ENCODE measurements at places on chromosomes 5 and 9.

DNA sequence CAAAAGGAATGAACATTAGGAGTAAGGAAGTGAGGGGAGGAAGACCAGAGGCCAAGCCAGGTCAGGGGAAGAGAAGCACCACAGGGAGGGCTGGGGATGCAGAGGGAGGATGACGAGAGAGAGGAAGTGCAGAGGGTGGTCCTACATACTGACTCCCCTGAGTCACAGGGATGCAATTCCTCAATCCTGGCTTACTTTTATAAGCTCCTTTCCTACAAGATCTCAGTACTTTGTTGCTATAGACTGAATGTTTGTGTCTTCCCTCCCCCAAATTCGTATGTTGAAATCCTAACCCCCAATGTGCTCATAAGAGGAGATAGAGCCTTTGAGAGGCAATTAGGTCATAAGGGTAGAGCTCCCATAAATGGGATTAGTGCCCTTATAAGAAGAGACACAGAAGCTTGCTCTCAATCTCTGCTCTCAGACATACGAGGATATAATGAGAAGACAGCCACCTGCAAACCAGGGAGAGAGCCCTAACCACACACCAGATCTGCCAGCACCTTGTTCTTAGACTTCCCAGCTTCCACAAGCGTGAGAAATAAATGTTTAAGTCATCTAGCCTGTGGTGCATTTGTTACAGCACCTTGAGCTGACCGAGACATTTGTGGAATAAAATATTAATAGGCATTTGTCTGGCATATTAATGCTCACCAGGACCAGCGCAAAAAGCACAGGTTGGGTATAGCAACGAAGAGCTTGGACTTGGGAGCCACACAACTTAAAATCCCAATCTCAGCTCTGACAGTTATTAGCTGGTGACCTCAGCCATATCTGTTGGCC is 33.4 kb downstream of the GCNT4 start:
- DNase-seq, result no peak

DNA sequence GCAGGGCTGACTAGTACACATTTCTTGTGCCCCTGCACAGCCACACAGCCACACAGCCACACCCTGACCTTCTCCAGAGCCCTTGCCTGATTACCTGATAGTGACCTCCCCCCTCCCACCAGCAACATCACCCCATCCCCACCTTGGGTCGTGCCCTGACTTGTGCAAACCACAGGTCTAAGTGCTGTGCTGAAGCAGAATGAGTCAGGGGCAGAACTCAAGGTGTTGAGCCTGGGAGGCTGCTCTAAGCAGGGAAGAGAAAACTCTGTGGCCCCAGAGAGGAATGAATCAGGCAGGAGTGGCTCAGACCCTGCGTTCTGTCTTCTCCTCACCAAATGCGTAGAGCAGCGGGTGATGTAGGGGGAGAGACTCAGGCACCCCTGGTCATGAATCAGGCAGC is 24.3 kb upstream of the FAT2 start:
- no peak for DNase-seq

- no peak for DNase-seq
Measured at GRCh38 chr5:123949807-123950340, 437.9 kb downstream of the CSNK1G3 start.

DNA sequence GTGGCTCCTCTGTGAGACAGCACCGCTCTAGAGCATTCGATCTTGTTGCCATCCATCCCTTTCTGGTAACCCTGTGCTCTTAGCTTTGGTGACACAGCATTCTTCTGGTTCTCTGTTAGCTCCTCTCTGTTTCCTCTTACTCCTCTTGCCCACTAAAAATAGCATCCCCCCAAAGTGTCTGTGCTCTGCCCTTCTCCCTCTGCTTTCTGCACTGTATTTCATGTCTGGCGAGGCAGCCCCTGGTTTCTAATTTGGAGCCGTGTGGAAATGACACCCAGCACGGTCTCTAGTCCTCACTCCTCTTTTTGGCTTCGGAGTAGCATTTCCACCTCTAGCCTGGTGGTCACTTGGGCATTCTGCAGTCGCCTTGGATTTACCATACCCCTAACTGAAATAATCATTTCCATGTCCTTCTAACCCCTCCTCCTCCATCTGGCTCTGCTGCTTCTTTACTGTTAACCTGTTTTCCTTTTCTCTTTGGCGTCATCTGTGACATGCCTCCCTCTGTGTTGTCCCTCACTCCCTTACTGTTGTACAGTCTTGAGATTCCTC is 23.8 kb downstream of the NPR3 start:
- no peak for DNase-seq

GRCh38 chr5:79546782-79547428 is 33.0 kb upstream of the HOMER1 start:
- no peak for DNase-seq

DNA sequence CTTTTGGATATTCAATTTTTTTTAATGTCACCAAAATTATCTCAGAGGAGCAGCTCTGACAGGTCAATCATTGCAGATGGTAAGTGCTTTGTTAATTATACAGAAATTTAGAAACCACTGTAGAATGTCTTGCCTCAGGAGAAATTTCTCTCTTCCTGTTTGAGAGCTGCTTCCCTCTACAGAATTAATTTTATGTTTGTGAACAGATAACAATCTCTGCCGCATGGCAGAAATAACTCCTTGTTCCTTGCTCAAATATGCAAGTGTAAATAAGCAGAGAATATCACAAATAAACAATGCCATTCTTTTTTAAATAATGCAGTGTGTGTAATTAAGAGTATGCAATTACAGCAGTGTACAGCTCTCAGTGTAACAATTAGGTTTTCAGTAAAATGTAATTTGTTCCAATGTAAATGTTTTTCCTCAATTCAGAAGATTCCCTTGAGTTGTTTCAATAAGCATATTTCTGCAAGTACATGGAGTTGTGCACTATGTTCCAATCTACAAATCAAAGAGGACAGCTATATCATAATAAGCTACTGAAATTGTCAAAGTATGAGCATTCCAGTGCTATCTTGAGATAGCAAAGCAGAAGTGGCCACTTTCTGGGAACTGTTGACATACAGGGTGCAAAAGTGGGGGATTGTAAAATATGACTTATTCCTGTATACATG is 1012.8 kb downstream of the MAT2B start:
- no peak for DNase-seq

GRCh38 chr9:132288966-132289365 is 65.8 kb downstream of the SETX start:
- DNase-seq, result no peak

- DNase-seq, result no peak
Measured at GRCh38 chr9:91296354-91296753, 65.4 kb downstream of the AUH start.

DNA sequence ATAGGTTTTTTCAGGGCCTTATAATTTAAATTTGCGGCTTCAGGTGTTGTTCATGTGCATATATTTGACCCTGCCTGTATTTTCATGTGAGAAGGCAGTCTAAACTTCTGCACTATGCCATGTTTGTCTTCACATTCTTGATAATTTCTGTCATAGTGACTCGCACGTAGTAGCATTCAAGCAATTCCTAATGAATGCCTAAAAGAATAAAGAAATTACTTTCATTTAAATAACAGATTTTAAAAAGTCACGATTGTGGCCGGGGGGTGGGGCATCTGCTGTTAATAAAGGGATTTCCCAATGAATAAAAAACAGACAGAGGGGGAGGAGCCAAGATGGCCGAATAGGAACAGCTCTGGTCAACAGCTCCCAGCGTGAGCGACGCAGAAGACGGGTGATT is 318.0 kb downstream of the ADAMTS6 start:
- no peak for DNase-seq

DNA sequence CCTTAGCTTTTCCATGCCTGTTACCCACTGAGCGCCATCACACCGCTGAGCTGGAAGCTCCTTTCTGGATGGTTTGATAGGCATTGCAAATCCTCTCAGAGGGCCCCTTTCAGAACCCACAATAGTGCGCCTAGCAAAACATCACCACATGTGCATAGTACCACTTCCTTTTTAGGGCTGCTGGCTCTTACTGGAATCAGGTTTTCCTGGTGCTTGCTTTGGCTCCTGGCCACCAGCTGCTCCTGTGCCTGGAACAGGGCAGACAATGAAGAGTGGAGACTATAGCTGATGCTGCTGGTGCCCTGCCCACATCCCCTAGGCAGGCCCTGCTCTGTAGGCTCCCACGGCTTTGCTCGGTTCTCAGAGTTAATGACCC is 163.6 kb upstream of the SEMA6A start:
- no peak for DNase-seq

DNA sequence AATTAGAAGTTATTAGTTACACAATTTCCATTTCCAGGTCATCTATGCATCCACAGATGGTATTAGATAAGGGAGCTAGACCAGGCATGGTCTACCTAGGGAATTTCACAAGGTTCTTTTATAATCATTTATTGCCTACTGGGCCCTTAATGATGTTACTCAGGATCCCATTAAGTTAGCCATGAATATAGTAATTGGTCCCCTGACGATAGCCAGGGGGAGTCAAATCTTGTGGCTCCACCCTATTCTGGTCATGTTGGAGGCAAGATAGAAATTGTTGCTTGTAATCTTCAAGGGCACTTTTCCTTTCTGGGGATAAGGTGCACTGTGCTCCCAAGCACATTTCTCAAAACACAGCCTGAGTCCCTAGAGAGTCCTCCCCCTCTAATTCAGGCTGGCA is 14.1 kb upstream of the ELL2 start:
- no peak for DNase-seq

- DNase-seq, result peak; percentile 69
Measured at GRCh38 chr5:42718591-42718990, 38.0 kb upstream of the CCDC152 start.

GRCh38 chr5:145204743-145205142 is 630.4 kb downstream of the PRELID2 start:
- DNase-seq, result no peak

- DNase-seq, result peak; percentile 96
Measured at GRCh38 chr9:113350937-113351336, 1.6 kb downstream of the BSPRY start.

DNA sequence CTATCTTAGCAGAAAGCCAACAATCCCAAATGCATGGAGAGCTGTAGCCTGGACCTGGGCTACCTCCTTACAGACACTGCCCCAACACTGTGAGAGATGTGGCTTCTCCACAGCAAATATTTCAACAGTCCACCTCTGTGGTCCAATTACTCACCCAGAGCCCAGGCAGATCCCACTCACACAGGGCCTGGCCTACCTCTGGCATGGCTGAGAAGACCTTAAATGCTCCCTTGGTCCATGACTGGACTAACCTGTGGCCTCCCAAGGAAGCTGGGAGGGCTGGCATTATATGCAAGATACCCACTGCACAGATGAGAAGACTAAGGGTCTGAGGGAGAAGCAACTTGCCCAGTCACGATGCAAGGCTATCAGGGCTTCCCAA is 22.8 kb upstream of the SLC25A51 start:
- no peak for DNase-seq

DNA sequence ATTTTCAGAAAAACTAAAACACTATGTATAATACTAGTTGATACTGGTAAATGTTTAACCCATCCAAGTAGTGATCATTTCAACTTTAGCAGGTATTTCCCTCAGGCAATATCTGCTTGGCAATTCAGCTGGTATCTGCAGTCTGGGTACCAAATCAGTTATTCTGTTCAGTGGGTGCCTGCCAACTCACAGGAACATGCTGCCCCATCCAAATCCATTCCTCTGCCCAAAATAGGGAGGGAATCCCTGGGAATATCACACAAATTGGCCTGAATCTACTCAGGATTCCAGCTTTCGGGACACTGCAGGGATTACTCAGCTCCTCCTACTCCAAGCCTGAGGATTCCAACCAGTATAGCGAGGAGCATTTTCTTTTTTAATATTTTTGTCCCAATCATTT is 61.7 kb upstream of the PDE4D start:
- DNase-seq, result no peak

DNA sequence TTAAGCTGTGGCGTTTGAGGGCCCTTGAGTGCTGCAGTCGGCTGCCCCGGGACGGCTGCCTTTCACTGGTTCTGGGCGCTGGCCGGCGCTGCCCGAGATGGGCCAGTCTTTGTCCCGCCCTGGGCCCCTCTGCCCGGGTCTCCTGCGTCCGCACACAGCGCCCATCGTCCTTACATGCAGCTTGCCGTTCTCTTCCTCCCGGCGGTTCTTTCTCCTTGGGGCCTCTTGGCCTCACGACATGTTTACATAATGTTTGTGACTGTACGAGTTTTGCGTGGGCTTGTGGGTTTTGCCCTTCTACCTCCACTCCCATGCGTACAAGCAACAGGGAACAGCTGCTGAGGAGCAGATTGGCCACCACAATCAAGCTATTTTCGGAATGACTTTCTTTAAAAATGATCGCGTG is 618 bp downstream of the TNPO1 start:
- DNase-seq, result peak; percentile 25

DNA sequence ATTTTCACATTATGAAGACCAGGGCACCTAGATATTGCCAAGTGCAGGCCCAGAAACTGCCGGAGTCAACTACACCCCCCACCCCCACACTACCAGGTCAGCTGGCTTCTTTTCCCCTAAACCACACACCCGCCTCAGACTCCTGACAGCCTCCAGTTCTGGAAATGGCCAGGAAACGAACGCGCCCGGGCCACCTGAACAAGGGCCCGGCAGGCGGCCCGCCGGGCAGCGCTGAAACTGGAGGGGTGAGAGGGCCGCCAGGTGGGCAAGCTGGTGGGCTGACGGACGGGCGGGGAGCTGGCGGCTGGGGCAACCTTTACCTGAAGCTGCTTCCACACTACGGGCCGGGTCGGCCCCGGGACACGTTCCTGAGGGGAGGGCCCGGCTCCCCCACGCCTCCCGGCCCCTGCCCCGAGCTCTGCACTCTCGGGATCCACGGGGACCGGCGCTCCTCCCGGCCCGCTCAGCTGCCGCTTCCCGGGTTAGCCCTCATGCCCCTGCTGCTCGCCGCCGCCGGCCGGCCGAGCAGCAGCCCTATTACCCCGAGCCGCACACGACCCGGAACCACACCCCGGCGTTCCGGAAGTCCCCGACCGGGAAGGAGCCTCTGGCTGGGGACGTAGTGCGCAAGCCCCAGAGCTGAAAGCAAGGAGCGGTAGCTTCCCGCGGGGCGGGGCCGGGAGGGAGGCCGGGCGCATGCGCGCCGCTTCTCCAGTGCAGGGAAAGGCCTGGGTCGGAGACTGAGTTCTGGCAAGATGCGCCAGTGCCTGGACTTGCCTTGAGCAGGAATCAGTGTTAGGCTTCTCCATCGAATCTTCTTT is at the start of gene MAPKAP1:
Gene MAPKAP1, minus strand, starts transcription at position 558 of the 821 bp plus-strand sequence. CDS start 34,634 bp downstream, outside the sequence.
- DNase-seq, result peak; percentile 94

DNA sequence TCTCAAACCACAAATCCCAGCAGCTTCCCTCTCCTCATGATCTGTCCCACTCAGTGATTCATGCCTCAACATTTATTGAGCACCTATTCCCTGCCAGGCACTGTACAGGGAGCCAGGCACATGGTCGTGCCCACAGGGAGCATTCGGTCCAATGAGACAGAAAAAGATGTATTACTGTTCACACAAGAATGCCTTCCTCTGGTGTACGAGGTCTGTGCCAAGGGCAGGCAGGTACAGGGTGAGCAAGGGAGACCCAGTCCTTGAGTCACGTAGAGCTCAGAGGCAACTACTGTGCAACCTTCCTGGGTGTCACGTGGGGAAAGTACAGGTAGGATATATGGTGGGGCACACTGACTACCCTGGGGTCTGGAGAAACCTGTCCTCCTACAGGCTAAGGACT is 4.6 kb downstream of the CNTFR start:
- no peak for DNase-seq

DNA sequence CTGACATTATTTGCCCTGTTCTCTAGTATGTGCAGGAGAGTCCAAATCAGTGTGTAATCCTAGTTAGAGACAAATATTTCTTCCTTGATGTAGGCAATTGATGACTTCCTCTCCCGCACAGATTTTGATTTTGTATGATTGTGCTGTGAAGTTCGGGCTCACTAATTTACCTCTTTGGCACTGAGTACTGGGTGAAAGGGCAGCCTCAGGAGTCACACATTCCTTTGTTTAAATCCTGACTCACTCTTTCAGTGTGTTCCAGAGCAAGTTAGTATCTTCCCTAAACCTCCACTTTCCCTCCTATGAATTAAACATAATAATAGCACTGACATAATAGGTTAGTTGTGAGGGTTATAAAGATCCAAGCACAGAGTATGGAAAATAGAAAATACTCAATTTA is 269.7 kb downstream of the ISL1 start:
- no peak for DNase-seq
